ENCODE measurements at places on chromosomes 1 and 21.

- no peak for DNase-seq
These were observed 78.7 kb upstream of the TSPAN2 start for GRCh38 chr1:115168026-115168425.

- no peak for DNase-seq
These were observed 1350.4 kb downstream of the AMY1C start for GRCh38 chr1:105100102-105100501.

DNA sequence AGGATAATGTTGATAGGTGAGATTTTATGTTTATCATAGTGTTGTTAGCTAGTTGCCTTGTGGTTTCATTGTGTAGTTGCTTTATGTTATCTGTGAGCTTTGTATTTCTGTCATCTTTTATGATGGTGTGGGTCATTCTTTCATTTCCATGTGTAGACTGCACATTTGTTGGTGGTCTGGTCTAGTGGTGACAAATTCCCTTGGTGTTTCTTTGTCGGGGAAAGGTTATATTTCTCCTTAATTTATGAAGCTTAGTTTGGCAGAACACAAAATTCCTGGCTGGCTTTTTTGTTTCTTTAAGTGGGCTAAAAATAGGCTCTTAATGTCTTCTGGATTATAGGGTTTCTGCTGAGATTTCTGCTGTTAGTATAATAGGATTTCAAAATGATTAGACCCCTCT is 347.2 kb upstream of the ADAMTS5 start:
- no peak for DNase-seq

- no peak for DNase-seq
These were observed 161.5 kb downstream of the IER5 start for GRCh38 chr1:181250038-181250437.

DNA sequence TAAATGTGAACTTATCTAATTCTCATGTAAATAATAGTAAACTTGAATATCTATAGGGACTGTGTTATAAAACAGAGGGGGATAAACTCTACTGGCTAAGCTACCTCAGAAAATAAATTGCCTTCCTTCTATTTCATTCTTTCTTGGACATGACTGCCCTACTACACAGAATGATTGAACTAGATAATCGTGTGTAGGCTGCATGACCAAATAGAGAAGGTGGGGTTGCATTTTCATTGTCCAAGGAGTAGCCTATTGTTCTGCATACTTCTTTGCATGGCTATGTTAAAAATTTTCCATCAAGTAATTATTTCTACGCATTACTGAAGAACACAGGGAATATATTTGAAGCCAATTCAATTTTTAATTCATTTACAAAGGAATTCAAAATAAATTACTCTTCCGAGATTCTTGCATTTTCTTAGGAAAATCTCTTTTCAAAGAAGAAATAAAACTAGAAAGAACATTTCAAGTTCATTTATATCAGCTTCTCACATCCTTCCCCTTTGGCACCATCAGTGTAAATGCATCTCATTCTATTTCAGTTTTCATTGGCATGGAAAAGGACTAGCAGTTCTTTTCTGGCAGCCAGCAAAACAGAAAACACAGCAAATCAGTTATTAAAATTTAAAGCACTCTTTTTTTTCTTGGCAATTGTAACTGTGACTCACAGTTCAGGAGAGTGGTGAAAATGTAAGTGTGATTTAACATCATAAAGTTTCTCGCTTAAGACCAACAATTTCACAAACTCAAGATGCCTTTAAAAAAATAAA is 714.7 kb downstream of the NCAM2 start:
- DNase-seq = no peak

GRCh38 chr1:199292896-199293295 is 654.1 kb downstream of the PTPRC start:
- DNase-seq = no peak

DNA sequence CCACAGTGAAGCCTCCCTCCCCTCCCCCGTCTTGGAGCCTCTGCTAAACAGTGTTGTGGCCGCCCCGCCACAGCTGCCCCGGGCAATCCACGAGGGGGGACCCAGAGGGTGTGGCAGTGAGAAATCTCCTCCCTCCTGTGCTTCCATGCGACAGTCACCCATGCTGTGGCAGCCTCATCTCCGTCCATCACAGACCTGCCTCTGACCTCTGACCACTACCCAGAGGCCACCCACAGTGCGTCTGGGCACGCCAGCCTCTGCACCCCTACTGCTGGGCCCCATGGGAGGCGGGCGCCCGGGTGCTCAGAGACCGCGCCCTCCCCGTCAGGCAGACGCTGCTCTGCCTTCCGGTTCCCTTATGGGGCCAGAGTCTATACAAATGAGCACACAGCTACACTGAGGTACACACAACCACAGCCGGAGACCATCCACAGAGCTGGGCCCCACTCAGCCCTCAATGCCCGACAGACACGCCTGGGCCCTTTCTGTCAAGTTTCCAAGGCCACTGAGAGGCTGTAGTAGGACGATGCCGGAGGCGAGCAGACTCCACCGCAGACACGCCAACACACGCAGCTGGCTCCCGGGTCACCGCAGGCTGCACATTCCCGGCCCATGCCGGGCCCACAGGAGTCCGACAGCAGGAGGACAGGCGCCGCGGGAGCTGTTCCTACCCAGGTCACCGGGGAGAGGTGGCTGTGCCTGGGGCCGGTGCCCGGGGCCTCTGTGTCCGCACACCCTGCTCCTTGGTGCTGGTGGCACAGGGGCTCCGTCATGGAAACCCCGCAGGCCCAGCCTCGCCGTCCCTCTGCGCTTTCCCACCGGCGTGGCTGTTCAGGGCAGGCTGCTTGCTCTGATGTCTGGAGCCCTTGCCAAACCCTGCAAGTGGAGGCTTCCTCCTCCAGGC is 23.9 kb upstream of the TMEM52 start:
- no peak for DNase-seq

Data from HL-60 (cell line).